Tibial nerve (tissue), 4 donors: ENCODE measurements at places on chromosomes 3 and 15. TPM values are rescaled to one million over a fixed set of nuclear protein-coding genes. Genes with fewer than 3 reads are reported as not detected.
A peak's percentile ranks its signal among the peaks of the same experiment; 100 is the strongest.

TMCO5A gene
- total RNA-seq, result not detected

ACKR4 gene
- 0.22 TPM for total RNA-seq

C3orf49 gene
- not detected for total RNA-seq

KY gene
- total RNA-seq, result 0.20 TPM

SLC9C1 gene
- total RNA-seq, result not detected

GRK7 gene
- total RNA-seq, result not detected

- no peak for DNase-seq
Measured at GRCh38 chr15:101315736-101316135, 20.7 kb upstream of the SNRPA1 start.

- no peak for DNase-seq
Measured at GRCh38 chr15:95948411-95948810, 382.1 kb upstream of the NR2F2 start.

GRCh38 chr3:134768837-134769236 lies 26.2 kb upstream of the EPHB1 start:
- DNase-seq, result no peak

DNA sequence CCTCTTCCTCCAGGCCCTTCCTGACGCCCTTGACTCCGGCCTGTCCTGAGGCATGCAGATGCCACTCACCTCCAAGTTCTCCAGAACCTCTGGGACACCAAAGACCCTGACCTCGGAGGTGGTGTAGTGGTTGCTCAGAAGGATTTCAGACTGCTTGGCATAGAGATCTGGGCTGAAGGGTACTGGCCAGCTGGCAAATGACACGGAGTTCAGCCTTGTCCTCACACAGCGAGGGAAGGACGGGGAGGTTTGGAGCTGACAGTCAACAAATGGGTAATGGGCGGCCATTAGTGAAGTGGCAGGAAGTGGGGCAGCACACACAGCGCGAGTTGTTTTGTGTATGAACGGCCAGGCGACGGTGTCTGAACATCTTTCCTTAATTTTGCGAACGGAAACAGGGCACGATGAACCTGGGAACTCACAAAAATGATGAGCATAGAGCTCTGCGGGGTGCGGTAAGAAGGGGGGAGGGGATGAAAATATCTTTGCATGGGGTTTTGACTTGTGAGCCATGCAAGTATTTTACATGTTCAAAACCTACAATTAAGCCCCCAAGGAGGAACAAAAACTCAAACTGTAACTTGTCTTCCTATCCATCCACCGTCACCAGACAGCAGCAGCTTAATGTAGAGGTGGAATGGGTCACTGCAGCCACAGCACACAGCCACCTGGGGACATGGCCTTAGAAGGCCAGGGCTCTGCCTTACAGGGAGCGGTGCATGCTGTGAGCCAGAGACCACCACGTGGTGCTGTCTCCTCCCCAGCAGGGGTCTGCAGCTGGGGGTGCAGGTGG lies 43.6 kb upstream of the RPL32 start:
- no peak for DNase-seq

DNA sequence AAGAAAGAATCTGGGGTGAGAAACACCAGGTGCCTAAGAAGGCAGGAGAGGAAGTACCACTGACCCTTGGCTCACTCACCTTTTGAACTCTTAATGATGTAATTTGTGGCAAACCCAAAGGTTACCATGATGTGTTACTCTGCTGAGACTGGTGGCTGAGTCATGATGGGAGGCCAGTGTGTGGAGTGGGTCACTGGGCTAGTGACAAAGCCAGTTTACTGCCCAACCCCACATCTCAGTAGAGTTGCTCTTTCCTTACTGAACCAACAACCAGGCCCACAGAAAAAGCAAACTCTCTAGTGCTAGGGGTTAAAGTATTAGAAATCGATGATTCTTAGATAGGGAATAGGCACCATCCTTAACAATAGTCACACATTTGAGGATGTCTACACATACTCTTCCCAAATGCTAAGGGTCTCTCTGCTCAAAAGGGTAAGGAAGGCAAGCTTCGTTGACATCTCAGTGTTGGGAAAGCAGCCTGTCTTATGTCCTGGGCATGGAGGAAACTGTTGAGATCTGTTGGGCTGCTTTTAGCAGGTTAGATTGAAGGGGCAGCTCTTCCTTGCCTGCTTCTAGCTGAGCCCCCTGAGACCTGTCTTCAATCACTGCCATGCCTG lies 3.1 kb downstream of the RBP2 start:
- DNase-seq, result no peak

DNA sequence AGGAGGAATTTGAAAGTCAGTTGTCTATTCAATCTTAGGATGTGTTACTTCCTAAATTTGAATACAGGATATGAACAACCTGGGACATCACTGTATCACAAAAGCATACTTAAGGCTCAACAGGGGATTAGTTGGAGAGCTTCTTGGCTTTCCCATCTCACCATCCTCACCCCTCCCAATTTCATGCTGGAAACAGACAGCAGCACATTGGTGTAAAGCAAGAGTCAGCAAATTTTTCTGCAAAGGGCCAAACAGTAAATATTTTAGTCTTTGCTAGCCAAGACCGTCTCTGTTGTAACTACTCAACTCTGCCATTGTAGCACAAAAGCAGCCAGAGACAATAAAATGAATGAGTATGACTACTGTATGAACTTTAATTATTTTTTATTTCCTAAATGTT lies 94.9 kb downstream of the ERC2 start:
- DNase-seq, result no peak

DNA sequence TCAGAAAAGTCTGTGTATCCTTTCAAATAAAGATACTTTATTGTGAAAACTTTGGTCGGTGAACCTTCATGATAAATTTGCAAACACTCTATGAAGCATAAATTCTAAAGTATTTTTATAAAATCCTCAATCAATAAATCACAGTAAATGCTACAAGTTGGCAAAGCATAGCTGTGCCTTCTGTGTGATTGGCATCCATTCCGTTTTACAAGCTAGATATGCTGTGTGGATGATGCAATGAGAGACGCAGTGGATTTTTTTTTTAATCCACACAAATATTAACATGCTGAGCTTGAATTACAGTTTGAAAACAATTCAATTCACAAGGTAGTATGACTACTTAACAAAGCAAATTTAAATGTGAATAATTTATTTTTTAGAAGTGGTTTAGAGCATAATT lies 937.2 kb downstream of the ZPLD1 start:
- no peak for DNase-seq

DNA sequence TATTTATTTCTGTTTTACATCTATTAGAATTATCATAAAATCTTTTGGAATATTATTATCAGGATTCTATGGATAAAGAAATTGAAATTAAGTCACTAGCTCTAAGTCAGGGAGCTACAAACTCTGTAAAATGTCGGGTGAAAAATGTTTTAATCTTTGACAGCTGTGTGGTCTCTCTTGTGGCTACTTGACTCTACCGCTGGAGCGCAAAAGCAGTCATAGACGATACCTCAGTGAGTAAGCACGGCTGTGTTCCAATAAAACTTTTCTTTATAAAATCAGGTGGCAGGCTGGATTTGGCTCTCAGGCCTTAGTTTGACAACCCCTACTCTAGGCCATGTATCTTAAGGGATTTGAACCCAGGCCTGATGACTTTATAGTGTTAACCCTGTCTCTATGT lies 88.5 kb upstream of the PFN2 start:
- no peak for DNase-seq

DNA sequence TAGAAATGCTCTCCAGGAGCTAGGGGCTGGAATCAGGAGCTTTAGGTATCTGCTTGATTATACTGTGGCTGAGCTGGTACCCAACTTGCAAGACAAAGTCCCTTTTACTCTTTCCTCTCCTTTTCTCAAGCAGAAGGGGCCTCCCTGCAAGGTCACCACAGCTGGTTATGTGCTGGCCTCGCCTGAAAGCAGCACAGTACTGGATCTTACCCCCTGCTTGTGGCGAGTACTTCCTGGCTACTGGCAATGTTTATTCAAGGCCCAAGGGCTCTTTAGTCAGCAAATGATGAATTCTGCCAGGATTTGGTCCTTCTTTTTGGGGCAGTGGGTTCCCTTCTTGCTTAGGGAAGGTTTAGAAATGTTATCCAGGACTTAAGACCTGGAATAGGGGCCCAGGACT lies 234.6 kb downstream of the RAP2B start:
- DNase-seq, result no peak

- no peak for DNase-seq
Measured at GRCh38 chr3:46380471-46381221, 9.9 kb downstream of the CCR5 start.

DNA sequence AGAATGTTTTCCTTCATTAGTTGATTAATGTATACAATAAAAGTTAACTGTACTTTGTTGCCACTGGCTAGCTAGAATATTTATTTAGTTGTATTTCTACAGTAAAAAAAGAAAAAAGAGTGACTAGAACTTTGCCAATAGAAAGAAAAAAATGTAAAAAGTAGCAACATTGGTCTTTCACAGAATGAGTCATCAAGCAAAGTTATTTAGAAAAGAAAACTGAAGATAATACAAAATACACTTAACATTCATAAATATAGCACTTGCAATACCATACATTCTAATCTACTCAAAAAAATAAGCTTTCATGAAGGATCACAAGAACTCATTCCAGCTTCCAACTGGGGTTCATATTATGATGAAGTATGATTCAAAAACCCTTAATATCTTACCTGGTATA lies 83.4 kb downstream of the AQR start:
- DNase-seq, result no peak

DNA sequence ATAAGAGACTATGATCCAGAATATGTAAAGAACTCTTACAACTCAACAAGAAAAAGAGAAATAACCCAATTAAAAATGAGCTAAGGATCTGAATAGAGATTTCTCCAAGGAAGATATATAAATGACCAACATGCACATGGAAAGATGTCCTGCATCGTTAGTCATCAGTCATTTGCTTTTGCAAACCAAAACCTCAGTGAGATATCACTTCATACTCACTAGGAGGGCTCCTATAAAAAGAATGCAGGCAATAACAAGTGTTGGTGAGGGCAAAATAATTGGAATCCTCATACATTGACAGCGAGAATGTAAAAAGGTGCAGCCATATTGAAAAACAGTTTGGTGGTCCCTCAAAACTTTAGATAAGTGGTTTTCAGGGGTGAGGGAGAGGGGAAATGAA lies 56.9 kb downstream of the EXOG start:
- no peak for DNase-seq

DNA sequence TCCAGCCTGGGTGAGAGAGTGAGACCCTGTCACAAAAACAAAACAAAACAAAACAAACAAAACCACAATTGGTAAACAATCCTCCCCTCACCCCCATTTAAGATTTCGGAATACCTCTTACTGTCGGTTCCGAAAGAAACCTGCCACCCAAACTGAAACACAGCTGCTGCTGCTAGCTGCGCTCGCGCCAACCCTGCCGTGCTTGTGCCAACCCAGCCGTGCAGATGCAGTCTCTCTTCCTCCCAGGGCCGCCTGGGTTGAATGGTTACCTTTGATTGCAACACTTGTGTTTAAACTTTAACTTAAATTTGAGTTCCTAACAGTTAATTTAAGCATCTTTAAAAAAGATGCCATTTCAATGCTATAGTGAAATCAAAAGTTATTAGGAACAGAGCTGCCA lies 28.5 kb upstream of the SPTBN5 start:
- no peak for DNase-seq

GRCh38 chr15:63597038-63597790 lies at the start of gene FBXL22:
FBXL22 (plus strand) TSS chr15:63597387; CDS start chr15:63597393, 6 bp downstream.
- no peak for DNase-seq

DNA sequence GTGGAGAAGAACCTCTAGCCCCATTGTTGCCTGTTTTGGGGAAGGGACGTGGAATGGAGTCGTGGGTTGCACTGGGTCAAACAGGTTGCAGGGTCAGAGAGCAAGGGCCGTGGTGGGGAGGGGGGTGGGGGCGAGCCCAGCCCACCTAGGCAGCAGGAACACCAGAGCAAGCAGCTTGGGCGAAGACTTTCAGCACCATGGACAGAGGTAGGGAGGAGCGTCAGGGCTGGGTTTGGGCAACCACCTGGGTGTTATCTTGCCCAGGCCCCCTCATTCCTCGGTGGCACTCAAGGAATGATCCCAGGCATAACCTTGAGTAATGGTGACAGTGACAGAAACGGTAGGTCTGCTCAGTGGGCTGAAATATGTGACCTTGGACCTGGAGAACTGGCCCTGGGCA lies 45.9 kb upstream of the TMEM115 start:
- no peak for DNase-seq

GRCh38 chr15:78492872-78493271 lies 14.5 kb upstream of the HYKK start:
- no peak for DNase-seq

DNA sequence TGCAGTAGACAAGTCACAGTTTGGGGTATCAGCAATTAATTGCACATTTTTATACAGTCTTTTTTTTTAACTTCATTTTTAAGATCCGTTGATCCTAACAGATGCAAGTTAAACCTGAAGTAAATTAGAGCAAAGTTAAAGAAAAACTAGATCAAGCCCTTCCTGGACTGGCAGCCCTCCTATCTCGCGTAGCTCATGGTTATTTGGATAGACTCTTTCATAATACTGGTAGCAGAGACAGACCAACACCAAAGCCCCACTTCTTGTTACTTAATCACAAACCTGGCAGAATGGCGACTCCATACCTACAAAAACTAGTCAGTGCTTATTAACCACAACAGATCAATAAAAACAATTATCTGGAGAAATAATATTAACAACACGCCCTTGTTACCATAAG lies 26.8 kb downstream of the SOX2 start:
- DNase-seq, result no peak

DNA sequence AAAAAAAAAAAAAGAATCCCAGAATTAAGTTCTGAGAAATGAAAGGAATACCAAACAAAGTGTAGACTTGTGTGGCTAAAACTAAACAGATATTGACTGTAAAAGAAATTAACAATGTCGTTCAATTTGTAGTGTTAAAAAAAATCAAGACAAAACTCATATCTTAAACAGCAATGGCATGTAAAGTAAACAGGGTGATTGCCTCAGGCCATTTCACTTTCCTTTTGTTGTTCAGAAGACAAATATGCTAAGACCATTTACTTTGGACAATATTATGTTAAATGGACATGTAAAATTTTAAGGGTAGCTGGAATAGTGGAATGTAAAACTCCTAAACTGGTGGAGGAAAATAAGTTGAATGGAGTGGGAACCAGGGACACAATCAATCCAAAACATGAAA lies 139.1 kb downstream of the RTP4 start:
- no peak for DNase-seq

DNA sequence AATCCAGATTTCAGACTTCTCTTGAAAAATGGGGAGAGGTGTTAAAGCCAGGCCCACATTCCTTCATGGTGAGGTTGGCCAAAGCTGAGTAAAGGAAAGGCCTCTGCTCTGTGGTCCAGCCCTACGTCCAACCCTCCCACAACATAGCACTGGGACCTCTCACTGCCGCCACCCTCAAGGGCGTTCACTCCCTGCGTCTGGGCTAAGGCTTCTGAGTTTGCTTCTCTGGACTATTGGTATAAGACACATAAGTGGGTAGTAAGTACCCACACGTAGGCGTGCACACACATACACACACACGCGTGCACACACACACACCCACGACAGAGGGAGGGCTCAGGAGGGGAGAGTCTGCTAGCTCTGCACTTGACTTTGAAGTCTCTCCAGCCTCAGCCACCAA lies 80.2 kb upstream of the PXYLP1 start:
- no peak for DNase-seq

- peak; percentile 14 for DNase-seq
Measured at GRCh38 chr3:44554626-44555592, at the start of gene ZKSCAN7. ZKSCAN7 (plus strand) TSS chr3:44555193; CDS start chr3:44557048, 1,855 bp downstream.
